ENCODE measurements at places on chromosomes 5 and 9.
A peak's percentile ranks its signal among the peaks of the same experiment; 100 is the strongest.

GRCh38 chr5:113598926-113599325 is 85.4 kb downstream of the YTHDC2 start:
- DNase-seq: no peak

GRCh38 chr9:95719354-95719753 is 156.1 kb upstream of the ERCC6L2 start:
- DNase-seq: no peak

DNA sequence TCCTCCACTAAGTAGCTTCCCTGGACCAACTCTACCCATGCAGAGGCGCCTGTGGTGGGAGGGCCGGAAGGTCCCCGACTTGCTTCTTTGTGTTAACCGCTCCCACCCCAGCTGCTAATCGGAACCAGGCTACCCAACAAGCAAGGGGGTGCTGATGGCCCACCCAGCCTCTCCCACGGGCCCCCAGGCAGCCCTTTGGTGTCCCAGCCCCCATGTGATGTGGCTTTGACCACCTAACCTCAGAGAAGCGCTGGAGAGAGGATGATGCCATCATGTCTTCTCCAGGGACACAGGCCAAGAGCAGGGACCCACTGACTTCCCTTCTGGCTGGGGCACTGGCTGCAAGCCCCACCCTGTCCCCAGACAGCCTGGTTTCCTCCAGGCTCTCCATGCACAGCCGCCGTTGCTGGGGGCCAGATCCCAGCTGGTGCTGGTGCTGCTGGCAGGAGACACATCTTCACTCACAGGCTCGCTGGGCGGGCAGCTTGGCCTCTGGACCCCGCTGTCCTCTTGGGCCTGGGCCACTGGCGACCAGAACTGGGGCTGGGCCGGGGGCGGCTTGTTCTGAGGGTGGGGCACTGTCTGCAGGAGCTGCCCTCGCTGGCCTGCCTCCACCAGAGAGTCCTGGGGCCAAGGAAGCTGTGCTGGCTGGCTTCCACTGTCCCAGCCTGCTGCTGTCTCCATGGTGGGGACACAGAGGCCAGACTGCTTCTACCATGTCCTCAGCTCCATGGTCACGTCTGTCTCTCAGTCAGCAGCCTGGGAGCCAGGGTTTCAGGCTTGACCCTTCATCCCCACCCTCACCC is 27.8 kb downstream of the LAMC3 start:
- DNase-seq: no peak

DNA sequence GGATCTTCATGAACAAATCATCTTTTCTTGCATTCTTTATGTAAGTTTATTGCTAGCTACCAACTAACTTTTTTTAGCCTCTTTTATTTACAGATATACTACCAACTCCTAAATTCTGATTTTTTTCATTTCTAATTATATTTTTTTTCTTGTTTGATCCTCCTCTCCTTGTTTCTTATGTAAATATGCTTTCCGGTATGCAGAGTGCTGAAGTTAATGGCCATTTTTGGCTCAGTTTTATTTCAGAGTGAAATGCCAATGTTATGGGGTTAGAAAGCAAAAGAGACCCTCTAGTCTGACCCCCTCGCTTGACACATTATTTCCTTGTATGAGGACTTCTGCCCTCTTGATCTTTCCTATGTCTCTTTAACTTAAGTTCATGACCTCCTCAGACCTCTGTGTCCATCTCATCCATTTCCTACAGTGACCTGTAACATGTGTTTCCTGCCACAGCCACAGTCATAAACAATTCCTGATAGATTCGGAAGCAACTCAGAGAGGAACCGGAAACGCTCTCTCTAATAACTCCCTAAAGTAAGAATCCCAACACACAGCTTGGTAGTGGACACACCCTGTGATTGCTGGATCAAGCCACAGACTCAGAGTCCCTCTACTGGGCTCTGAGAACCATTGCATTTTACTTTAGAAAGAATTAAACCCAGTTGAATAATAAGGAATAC is 42.9 kb upstream of the AFAP1L1 start:
- DNase-seq: no peak

DNA sequence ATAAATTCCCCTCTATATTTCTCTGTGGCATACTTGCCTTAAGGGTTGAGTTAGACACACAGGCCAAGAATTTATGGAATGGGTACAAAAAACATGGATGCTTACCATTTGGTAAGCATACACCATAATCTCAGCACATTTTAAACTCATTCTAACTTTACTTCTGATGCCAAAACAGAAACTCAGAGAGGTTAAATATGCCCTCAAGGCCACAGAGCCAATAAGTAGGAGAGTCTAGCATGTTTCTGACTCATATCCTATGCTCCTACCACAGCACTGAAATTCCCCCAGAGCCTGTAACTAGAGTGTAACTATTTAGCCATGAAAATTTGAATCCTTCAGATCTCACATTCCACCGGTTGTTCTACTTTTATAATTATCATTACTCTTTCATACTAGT is 559.7 kb downstream of the ACTL7B start:
- no peak for DNase-seq

DNA sequence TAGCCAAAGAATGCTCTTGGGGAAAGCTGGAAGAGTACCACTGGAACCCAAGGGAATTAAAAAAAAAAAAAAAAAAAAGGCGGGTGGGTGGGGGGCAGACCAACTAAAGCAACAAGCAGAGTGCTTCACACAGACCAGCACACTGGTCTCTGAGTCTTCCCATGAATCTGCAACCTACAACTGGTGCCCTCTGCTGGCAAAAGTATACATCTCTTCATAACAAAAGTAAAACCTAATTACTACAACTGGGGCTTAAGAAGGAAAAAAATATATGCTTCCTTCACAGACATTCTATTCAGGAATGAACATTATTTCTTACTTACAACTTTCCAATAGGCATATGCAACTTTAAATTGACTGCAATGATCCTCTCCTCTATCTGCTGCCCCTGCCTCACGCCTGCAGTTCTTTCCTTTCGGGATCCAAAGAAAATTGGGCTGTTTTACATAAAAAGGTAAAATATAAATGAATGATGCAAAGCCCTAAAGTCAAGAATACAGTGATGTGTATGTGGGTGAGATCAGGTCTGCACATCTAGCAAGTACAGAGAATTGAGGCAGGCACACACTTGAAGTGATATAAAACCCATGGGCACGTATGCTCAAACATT is 7.2 kb upstream of the KLHL3 start:
- DNase-seq: peak; percentile 40

DNA sequence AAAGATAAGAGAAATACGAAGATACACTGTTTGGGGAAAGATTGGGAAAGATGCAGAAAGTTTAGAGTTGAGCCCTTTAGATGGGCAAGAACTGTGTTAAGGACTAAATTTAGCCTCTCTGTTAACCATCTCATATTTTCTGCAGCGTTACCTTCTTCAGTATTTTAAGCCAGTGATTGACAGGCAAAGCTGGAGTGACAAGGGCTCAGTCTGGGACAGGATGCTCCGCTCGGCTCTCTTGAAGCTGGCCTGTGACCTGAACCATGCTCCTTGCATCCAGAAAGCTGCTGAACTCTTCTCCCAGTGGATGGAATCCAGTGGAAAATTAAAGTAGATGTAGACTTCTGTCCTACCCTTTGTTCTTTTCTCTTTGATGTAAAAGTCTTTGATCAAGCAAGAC is 26.4 kb upstream of the LNPEP start:
- no peak for DNase-seq

All from stimulated activated CD8-positive, alpha-beta memory T cell treated with anti-CD3 and anti-CD28 coated beads, Interleukin-15, amount 100 ng/mL, for 1 hour (primary cell).